ENCODE measurements at places on chromosomes 2 and 18.

- no peak for DNase-seq
Measured at GRCh38 chr2:9076210-9076609, 72.7 kb upstream of the MBOAT2 start.

GRCh38 chr2:74001121-74001520 lies 16.4 kb downstream of the TET3 start:
- no peak for DNase-seq

- no peak for DNase-seq
Measured at GRCh38 chr18:34590503-34590902, 119.6 kb upstream of the DTNA start.

GRCh38 chr2:239223310-239224198 lies 177.3 kb downstream of the HDAC4 start:
- DNase-seq: no peak

- DNase-seq: no peak
Measured at GRCh38 chr18:8972116-8972515, 130.4 kb upstream of the NDUFV2 start.

- DNase-seq: no peak
Measured at GRCh38 chr2:184654945-184655344, 56.6 kb downstream of the ZNF804A start.

GRCh38 chr2:106139238-106139935 lies 54.7 kb downstream of the UXS1 start:
- DNase-seq: no peak

- DNase-seq: no peak
Measured at GRCh38 chr18:10715791-10716190, 190.0 kb downstream of the NAPG start.

DNA sequence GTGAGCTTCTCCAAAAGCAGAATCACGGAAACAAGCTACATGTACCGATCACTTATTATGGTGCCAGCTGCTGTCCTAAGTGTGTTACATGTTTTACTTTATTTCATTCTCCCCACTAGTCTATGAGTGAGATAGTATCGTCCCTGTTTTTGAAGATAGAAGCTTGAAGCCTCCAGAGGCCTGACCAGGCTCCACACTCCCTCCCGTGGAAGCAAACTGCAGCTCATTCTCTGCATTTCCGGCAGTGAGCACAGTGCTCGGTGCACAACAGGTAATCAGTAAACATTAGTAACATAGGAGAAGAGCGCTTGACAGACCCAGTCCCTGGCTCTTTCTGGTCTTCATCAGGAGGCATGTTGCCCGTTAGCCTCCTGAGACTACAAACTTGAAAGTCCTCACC lies 72.9 kb downstream of the ZBTB7C start:
- no peak for DNase-seq

GRCh38 chr2:240966457-240966905 lies 31.9 kb upstream of the SNED1 start:
- DNase-seq: no peak

DNA sequence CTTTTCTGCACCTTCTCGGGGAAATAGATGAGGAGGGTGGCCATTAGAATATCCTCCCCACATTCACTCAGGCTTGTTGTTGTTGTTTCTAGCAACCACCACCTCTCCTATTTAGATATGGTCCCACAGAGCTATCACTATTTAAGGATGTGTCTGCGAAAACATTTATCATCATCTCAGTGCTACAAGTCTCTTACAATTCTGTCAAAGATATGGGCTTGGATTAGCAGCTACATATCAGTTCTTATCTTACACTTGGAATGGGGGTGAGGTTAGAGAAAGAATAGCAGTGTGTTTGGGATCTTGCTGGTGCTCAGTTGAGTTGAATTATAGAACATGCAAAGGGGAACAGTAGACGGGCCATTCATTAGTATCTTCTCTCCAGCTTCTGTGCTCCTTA lies 546.1 kb downstream of the PARD3B start:
- no peak for DNase-seq

GRCh38 chr18:5295231-5295920 lies at the start of gene ZBTB14:
ZBTB14 (minus strand) TSS chr18:5295726; CDS start chr18:5293246, 2,480 bp downstream.
- DNase-seq: no peak

- no peak for DNase-seq
Measured at GRCh38 chr2:165888171-165888570, 65.4 kb downstream of the TTC21B start.

All from right renal pelvis (tissue), 4 donors.